ENCODE measurements at places on chromosomes 6 and 20.
A peak's percentile ranks its signal among the peaks of the same experiment; 100 is the strongest.

DNA sequence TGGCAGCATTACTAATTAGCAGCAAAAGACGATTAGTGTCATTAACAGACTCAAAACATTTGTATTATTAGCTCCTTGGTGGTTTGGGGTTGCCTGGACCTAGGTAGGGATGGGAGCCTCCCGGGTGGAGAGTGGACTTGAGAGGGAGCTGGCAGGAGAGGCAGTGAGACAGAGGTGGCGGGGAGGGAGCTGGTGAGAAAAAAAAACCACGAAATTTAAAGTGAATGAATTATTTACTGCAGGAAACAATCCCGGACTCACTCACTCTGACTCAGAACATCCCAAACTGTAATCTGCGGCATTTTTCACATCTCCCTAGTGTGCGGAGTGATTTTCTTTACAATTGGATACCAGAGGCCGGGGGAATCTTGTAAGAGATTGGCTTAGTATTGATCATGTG, 14.3 kb upstream of the CDH22 start:
- DNase-seq: no peak

- DNase-seq: no peak
These were observed 664.7 kb downstream of the RFPL4B start for GRCh38 chr6:113011801-113012200.

GRCh38 chr6:168166627-168167026, 87.6 kb upstream of the FRMD1 start:
- no peak for DNase-seq

- DNase-seq: no peak
These were observed 43.9 kb upstream of the EXOC2 start for GRCh38 chr6:736657-737446.

DNA sequence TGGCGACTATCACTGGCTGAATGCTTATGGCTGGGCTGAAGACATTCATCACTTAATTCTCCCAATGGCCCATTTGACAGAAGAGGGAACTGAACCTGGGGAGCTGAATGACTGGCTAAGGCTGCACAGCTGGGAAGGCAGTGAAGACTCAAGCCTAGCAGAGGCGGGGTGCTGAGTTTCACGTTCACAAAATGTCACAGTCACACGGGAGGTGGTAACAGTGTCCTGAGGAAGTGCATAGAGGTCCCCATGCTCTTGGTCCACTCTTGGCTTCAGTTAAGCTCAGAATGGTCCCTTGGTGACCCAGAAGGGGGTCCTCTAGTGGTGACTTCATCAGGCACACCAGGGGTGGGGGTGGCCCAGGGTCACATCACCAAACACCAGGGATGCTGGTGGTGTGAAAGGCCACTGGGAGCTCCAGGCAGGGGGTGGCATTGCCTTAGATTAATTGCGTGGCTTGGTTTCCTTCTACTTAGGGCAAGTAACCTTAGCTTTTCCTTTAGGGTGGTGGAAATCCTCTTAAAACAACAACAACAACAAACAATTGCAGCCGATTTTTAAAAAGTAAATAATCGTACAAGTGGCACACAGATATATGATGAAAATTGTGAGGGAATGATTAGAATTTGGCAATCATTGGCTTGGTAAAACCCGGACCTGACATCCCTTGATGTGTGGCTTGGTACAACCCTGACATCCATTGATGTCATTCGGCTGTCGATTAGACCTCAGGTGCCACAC, 45.0 kb downstream of the SULF2 start:
- no peak for DNase-seq

- peak; percentile 32 for DNase-seq
These were observed 40.6 kb downstream of the TOX2 start for GRCh38 chr20:43955062-43955749.

DNA sequence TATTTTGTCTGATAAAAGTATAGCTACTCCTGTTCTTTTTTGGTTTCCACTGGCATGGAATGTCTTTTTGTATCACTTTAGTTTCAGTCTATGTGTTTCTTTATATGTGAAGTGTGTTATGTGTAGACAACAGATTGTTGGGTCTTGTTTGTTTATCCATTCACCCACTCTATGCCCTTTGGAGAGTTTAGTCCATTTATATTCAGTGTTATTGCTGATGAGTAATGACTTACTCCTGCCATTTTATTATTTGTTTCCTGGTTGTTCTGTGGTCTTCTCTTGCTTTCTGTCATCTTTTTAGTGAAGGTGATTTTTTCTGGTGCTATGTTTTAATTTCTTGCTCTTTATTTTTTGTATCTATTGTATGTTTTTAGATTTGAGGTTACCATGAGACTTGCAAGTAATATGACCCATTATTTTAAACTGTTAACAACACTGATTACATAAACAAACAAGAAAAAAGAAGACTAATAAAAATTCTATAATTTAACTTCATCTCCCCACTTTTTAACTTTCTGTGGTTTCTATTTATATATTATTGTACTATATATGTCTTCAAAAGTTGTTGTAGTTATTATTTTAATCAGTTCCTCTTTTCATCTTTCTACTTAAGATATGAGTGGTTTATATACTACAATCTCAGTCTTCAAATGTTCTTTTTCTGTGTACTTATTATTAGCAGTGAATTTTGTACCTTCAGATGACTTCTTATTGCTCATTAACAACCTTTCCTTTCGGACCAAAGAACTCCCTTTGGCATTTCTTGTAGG, 323.4 kb downstream of the BTBD9 start:
- no peak for DNase-seq

- DNase-seq: no peak
These were observed 87.8 kb upstream of the SIRPA start for GRCh38 chr20:1807394-1807793.

DNA sequence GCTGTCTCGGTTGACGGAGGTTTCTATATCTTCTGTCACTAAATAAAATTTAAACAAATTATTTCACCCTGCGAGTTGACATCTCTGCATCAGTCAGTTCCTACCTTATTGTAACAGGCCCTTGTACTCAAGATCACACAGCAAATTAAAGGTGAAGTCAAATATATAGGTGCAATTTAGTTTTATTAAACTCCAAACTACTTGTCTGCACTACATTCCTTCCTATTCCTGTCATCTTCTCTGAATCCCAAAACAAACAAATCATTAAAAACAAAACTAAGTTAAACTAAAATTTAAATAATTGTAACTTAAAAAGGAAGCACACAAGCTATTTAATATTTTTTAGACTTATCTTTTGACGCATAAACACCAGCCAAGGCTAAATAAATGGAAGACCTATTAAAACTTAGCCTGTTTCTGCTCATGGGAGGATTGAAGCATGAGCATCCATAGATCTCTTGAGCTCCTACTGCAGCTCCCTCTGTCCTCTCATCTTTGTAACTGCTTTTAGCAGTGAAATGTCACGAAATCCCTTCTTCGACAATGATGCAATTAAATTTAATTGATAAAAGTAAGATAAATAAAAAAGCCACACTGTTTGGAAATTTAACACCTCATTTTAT, 1152.3 kb upstream of the GJE1 start:
- no peak for DNase-seq

DNA sequence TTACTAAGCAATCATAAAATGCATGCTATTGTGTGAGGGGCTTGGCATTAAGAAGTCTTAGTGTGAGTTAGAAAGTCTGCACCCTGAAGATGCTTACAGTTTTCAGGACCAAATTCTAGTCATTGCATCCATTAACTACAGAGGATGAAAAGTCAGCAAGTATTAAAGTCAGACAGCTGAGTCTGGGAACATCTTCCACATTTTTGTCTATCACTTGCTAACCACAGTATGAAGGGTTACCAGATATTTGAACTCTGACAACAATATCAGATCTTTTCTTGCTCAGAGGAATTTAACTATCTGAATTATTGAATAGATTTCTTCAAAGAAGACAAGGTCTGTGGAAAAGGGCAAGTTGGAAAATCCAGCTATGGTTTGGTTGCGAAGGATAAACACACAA, 264.4 kb downstream of the BTBD9 start:
- no peak for DNase-seq

GRCh38 chr6:161238500-161238899, 35.4 kb downstream of the AGPAT4 start:
- DNase-seq: no peak

- no peak for DNase-seq
These were observed 6.6 kb downstream of the TRIM15 start for GRCh38 chr6:30169658-30170614.

DNA sequence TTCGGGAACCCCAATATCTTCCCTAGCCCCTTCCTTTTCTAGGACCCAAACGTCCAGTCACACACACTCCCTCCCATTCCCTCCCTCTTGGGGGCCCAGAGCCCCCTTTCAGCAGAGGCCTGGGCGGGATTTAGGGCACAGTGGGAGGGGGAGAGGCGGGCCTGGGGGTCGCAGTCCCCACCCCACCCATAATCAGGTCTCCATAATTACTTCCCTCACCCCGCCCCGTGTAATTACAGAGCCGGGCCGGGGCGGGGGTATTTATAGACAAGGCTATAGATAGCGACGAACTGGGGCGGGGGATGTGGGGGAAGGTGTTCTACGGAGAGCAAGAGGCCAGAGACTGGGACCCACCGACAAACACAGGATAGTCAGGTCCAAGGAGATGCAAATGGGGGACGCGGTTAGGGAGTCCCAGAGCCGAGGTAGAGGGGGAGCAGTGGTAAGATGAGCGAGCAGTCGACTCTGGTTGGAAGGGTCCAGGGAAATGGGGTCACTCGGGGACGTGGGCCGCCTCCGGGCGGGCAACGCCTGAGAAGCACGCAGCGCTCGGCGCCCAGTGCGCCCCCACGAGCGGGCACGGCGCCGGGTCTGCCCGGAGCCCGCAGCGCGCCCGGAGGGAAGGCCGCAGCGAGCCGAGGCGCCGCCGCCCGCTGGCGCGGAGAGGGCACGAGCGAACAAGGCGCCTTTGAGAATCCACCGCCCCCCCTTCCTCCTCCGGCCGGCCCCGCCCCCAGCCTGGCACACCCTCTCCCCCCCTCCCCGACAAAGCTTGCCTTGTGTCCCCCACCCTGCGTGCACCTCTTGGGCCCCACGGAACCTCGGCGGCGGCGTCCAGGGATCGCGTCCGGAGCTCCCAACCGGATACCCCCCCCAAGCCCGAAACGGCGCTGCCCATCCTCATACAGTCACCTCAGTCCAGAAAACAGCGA, 670 bp upstream of the COL11A2 start:
- no peak for DNase-seq

DNA sequence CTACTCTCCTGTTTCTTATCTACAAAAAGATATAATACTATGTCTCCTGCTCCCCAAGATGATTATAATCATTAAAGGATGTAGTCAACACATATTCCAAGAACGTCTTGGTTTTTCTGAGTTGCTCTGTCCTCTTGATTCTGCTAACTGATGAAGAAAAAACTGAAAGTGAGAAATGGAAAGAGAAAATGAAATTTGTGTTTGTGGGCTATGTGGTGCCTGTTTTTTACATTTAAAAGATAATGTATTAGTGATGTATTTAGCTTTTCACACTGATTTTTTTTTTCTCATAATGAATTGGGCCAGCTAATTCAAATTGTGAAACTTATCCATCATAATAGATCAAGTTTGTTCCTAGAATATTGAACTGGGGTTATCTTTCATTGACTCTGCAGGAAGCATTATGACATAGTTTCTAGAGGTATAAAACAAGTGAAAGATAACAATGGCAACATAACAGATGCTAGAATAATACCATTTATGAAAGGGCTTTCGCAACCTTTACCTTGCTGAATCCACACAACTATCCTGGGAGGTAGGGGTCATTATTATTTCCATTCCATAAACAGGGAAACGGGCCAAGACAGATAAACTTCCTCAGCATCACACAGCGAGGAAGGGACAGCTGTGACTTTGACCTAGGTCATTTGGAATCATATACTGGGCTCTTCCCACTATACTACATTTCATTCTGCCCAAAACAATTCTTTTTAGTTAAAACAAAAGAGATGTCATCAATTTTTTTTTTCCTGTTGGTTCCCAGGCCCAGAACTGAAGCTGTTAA, 336.7 kb downstream of the GJA1 start:
- no peak for DNase-seq

DNA sequence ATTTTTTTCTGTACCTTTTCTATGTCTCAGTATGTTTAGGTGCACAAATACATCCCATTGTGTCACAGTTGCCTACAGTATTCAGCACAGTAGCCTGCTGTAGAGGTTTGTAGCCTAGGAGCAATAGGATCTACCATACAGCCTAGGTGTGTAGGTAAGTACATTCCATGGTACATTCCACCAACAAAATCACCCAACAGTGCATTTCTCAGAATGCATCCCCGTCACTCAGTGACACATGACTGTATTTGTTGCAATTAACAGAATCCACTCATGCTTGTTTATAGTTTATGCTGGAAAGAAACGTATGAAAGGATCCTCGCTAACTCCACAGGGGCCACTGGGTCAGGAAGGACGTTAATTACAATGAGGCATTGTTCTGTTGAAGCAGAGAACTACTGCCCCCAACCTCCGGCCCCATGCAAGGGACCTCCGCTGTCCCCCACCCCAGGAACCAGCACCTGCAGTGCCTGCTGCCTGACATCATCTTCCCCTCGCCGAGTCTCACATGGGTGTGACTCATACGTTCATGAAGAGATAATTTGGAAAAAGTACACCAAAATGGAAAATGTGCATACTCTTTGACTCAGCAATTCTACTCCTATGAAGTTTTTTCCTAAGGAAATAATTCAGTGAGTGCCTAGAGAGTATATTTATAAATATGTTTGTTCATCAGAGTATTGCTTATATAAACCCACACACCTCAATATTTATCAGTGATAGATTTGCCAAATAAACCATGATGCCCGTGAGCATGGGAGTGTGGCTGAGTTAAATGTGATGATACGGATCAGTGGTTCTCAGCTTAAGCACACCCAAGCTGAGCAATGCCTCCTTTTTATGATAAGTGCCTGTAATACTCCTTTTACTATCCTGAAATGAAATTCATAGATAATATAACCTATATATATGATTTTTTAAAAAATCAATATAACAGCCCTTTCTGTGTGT, 156.4 kb upstream of the ECI2 start:
- DNase-seq: no peak

- DNase-seq: no peak
These were observed 38.6 kb downstream of the TFEB start for GRCh38 chr6:41696788-41697187.

Data from activated naive CD4-positive, alpha-beta T cell (primary cell).